ENCODE measurements at places on chromosomes 4 and X. TPM values are rescaled to one million over a fixed set of nuclear protein-coding genes. Genes with fewer than 3 reads are reported as not detected.

- H3K27me3 ChIP-seq = peaks cover 41% of the 10 kb centered on the region
- H3K36me3 ChIP-seq = no peaks in the 10 kb centered on the region
- H3K4me3 ChIP-seq = no peak overlapping the region
- H3K27ac ChIP-seq = no peak overlapping the region
- no peaks in the 10 kb centered on the region for H3K4me1 ChIP-seq
- no peak for DNase-seq
These were observed 423 bp downstream of the CRMP1 start for GRCh38 chr4:5892323-5893003.

DNA sequence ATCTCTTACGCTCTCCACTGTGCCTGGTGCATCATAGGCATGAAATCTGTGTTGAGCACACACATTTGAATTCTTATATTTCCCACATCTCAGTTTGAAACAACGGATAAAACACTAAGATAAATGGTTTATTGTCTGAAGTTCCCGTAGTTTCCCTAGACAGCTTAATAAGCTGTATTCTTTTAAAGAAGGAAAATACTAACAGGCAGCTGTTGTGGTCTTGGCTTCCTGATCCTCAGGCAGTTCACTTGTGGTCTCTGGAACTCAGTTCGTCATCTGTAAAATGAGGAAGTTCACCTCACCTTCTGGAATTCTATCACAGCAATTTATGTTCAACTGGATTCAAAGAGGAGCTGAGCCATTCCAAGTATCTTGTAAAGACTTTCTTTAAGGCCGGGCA, 1805.6 kb upstream of the TENM3 start:
- H3K27me3 ChIP-seq = no peaks in the 10 kb centered on the region
- H3K36me3 ChIP-seq = no peaks in the 10 kb centered on the region
- no peak overlapping the region for H3K27ac ChIP-seq
- no peaks in the 10 kb centered on the region for H3K4me1 ChIP-seq
- H3K4me3 ChIP-seq = no peak overlapping the region

MAGED4 gene
- total RNA-seq = 0.73 TPM

TMEM156 gene
- 0.51 TPM for total RNA-seq
